NCI-H2107 (cell line): ENCODE measurements at places on chromosomes 3 and 15.

DNA sequence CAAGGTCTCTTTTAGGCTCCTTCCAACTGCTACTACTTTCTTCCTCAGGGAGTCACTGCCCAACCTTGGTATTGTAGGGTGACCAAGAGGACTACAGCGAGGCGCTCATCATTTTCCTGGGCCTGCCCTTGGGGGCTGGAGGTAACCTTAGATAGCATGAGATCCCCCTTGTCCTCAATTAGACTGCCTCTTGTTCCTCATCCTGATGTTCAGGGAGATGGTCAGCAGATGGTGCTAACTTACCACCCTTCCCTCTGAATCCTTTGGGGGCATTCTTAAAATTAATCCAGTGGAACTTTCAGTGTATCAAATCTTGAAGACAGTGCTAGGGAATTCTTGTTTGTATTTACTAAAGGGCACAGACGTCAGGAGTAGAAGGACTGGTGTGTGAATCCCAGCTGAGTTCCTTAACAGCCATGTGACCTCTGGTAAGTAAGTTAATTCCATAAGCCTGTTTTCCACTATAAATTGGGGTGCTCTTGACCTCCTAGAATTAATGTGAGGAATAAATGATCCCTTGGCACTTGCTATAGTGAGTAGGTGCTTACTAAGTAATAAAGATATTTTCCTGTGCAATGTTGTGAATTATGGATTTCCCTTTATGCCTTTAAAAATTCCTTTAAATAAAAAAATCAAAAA, 4.1 kb upstream of the CLPX start:
- no peak for DNase-seq

- DNase-seq: no peak
These were observed 106.0 kb upstream of the LRIG1 start for GRCh38 chr3:66606868-66607267.

DNA sequence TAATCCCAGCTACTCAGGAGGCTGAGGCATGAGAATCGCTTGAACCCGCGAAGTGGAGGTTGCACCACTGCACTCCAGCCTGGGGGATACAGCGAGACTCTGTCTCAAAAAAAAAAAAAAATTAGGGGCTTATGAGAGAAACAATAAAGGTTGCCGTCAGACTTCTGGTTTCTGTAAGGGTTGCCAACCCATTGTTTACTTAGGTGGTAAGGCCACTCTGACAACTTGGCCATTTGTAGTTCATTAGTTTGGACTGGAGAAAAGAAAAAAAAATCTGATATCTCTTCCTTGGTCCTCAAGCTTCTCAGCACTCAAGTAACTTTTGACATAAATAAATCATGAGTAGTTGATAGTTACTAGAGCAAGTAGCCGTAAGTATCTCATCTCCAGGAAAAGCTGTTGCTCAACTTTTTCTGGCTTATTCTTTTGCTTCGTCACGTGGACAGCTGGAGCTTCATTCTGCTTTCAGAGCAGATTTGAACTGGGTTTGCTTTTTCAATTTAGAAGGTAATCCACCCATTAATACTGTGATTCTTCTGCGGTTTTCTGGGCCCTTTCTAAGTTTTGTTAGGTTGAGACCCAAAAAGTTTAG, 9.4 kb downstream of the SNX1 start:
- DNase-seq: no peak

DNA sequence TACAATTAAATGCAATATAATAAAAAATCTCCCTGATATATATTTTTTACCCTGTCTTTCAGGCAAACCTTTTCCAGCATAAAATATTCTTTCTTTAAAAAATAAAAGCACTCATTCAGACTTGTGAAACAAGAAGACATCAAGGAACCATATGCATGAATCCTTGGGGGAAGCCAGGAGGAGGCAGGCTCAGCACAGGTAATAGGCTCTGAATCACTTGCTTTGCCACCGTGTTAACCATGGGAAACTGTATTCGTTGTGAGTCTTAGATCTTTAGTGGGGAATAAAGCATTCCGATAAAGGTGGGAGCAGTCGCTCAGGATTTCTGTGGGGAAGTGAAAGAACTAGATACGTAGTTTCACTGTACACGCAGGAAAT, 42.4 kb downstream of the FBN1 start:
- no peak for DNase-seq

- no peak for DNase-seq
These were observed 111.2 kb downstream of the LSM3 start for GRCh38 chr3:14289590-14290461.

- no peak for DNase-seq
These were observed at the start of gene CORO2B for GRCh38 chr15:68578980-68579935. CORO2B (plus strand) TSS chr15:68578993; CDS start chr15:68579263, 270 bp downstream.
